Left renal pelvis (tissue), 4 donors: ENCODE measurements at places on chromosomes 4 and X. TPM values are rescaled to one million over a fixed set of nuclear protein-coding genes. Genes with fewer than 3 reads are reported as not detected.

SOWAHD gene
- 0.85 TPM for polyA plus RNA-seq

ERCC6L gene
- 4.4 TPM for polyA plus RNA-seq

DNA sequence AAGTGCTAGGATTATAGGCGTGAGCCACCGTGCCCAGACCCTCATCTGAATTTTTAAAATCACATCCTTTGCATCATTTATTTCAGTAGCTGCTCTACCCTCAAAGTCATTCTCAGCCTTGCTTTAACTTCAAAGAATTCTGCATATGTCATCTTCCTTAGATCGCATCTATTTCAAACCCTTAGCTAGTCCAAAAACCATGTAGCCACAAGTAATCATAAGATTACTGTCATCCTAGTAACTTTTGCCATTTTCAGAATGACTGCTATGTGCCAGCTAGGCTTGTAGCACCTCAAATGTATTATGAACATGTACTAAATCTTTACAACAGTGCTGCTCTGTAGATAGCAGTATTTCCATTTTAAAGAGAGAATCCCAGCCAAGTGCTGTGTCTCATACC is 45.5 kb upstream of the KLF3 start:
- no peak for DNase-seq

DNA sequence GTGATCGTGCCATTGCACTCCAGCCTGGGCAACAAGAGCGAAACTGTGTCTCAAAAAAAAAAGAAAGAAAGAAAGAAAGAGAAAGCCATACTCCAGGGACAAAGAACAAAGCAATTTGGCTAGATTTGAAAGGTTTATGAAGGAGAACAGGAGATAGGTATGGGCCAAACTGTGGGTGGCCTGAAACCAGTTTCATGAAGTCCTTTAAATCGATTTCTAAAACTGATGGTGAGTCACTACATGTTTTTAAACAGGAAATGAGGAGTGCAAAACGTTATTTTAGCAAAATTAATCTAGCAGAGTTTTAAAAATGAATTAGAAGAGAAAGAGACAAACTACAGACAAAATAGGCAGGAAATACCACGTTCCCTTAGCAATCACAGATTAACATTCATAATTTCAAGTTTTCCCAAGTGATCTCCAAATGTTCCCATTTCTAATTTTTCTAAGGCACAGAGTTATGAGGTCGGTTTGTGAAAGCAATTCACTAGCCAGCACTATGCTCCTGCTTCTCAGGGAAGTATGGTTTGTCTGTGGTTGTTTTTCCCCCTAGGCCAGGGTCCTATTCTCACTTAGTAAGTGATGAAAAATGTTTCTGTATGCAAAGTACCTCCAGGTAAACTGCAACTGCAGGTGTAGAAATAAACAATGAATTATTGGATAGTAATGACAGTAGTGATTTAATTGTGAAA is 190.6 kb downstream of the PPP3CA start:
- DNase-seq: no peak

DNA sequence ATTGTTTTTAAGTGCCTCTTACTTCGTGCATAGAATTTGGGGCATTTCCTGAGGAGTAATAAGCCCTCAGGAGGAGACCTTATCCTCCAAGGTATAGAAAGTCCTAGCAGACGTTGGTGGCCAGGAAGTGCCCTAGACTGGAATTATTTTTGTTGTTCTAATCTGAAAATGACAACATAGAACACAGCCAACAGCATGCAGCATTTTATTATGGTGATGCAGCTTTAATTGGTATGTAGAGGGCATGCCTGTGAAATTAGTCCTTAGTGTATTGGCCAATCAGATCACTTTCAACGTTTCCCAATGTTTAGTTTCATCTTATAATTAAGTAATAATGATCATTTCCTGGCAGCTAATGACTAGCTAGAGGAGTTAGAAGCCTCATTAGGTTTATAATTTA is 199.2 kb downstream of the SHROOM3 start:
- DNase-seq: no peak

- no peak for DNase-seq
Observed at GRCh38 chr4:112953262-112953661, 96.2 kb upstream of the ANK2 start.

- no peak for DNase-seq
Observed at GRCh38 chrX:45083314-45083713, 117.4 kb downstream of the DIPK2B start.

GRCh38 chr4:141731481-141731880 is 95.1 kb downstream of the IL15 start:
- no peak for DNase-seq

- DNase-seq: no peak
Observed at GRCh38 chrX:136531951-136532350, at the start of gene VGLL1. Gene VGLL1 (plus strand): TSS chrX:136532215. CDS start chrX:136536021, 3,806 bp downstream.

GRCh38 chr4:7960017-7960789 is 20.5 kb upstream of the AFAP1 start:
- no peak for DNase-seq

DNA sequence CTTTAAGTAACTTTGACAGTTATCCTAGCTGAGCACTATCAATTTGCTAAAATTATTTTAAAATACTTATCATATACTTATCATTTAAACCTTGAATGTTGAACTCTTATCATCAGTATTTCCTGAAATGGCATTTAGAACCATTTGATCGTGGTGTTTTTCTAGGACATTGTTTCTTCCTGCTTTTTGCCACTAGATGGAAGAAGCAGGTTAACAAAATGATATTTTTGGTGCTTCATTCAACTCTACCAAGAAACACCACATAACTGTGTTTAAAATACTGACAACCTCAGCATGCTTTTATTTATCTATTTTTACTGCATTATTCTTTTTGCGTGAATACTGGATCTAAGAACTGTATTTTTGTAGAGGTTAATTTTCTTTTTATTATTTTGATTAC is 44.6 kb downstream of the C4orf33 start:
- no peak for DNase-seq

DNA sequence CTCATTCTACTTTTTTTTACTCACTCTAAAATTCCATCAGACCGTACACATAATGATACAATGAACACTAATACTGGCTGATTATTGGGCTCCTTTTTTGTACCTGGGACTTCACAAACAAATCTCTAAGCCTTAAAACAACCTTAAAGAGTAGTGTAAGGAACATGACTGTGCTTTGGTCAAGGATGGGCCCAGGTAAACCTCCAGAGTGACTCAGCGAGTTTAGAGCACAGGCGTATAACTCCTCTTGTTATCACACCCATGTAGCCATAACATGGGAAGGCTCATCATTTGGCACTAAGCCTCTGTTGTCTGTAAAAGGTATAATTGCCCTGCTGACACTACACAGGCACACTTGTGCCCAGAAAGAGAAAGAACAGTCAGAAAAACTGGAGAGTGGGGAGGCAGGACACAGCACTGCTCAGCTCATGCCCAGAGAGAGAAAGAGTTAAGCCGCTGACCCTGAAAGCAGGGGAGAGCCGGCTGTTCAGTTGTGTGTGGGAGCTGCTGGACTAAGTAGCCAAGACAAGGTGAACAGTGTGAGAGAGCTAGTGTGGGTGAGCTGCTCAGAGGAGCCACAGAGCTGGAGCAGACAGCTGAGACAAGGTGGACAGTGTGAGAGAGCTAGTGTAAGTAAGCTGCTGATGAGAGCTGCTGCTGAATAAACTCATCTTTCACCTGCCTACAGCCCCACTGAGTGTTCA is 319.6 kb upstream of the BMP3 start:
- DNase-seq: no peak

DNA sequence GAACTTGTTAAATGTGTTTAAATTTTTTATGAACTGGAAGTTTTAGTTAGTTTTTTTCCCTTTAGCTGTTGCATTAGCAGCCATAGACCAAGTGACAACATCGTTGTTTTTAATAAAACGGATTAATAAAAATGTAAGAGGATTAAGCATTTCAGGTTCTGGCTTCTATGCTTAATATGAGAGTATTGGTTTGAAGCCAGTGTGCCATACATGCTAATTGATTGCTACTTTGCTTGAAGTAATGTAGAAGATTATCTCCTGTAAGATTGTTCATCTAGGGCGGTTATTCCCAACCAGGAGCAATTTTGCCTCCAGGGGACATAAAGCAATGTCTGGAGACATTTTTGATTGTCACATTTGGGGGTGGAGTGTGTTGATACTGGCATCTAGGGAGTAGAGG is 54.3 kb downstream of the TLL1 start:
- no peak for DNase-seq
